ENCODE measurements at places on chromosomes 4 and X.

- DNase-seq, result peak; percentile 44
These were observed 12.7 kb downstream of the GUCY1A1 start for GRCh38 chr4:155679343-155679742.

- no peak for DNase-seq
These were observed 528.4 kb upstream of the AMOT start for GRCh38 chrX:113369056-113369455.

DNA sequence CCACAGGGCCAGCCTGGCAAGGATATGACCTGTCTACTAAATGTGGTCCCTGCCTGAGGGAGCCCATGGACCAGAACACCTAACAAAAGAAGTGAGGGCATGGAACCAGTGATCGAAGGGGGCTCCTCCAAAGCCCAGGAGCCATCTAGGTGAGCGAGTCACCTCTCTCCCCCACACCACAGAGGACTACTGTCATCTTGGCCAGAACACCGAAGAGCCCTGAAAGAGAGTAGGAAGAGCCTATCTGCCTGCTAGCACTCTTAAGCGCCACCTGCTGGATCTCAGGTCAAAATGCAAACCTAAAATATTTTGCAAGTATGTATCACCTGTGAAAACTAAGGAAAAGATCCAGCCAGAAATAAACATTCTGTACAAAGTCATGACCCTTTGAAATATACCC lies 137.9 kb upstream of the ZXDB start:
- peak; percentile 29 for DNase-seq

DNA sequence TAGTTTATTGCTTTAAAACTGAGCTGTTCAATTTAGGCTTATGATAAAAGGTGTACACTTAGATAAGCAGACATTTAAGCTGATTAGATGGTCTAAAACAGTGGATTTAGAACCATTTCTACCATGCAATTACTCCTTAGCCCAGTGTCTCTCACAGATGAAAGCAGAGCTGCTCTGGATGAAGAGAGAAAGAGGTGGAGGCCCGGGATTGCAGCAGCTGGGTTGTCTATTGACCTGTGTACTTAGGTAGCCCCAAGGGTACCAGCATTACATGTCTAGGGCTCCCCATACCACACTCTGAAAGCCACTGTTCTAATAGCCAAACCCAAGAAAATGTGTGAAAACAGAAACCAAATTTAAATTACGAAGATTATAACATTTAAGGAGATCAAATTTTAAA lies 86.0 kb upstream of the GIMD1 start:
- DNase-seq, result no peak

- peak; percentile 7 for DNase-seq
These were observed 3.0 kb downstream of the PLXNB3 start for GRCh38 chrX:153766871-153767673.

- DNase-seq, result peak; percentile 47
These were observed at the start of gene HDX for GRCh38 chrX:84501798-84502628. Gene HDX, minus strand, starts transcription at chrX:84502453. Its CDS starts 27,056 bp downstream, at chrX:84475397.

DNA sequence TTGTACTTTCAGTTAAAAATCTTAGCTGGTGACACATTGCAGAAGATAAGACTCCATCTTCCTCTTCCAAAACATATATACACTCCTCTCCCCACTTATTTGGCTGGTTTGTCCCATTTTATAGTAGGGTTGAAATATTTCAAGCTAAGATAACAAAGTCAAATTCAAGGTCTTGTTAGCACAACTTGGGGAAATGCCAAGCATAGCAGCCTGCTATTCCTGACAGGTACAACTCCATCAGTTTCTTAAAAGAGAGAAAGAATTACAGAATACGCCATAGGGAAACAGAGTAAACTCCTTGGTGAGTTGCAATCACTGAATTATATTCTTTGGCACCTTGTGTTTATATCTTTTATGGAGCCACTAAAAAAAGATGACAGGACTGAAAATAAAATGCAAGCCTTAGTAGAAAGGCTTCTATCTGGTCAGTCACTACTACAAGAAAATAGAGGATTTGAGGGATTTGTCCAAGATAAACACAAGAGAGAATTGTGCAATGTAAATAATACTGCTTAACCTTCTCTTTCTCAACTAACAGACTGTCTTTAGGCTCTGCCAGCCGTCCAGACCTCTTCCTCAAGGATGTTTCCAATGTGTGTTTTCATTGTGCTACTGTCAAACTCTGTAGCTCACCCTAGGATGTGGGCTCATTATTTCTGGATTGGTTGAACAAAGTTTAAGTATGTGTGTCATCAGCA lies 170.3 kb downstream of the VEGFC start:
- DNase-seq, result no peak

- DNase-seq, result peak; percentile 25
These were observed 78.5 kb downstream of the MID1IP1 start for GRCh38 chrX:38879631-38880220.

- no peak for DNase-seq
These were observed 58.9 kb upstream of the RBM47 start for GRCh38 chr4:40688446-40689095.

GRCh38 chr4:176614793-176615192 lies 177.9 kb downstream of the VEGFC start:
- no peak for DNase-seq

GRCh38 chr4:4800646-4801408 lies 58.6 kb upstream of the MSX1 start:
- DNase-seq, result no peak

DNA sequence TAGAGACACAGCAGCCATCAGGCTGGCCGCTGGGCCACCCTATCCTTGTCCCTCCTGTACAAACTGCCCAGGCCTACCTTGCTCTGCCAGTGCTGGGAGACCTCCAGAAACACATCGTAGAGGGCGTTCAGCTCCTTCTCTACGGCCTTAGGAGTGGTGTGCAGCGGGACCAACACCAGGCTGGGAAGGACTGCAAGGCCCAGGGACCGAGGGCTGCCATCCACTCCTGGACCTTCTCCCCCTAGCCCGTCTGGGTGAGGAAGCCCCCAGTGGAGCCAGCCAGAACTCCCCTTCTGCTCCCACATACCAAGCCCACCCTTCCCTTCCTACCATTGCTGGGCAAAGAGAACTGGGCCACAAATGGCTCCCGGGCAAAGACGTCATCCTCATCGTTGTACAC lies 5.0 kb downstream of the RPL10 start:
- no peak for DNase-seq

- DNase-seq, result no peak
These were observed at the start of gene SRPX2 for GRCh38 chrX:100643956-100644860. Gene SRPX2, plus strand, starts transcription at chrX:100644199. Its CDS starts 2,124 bp downstream, at chrX:100646323.

GRCh38 chr4:173371292-173372192 lies 788 bp downstream of the SAP30 start:
- DNase-seq, result peak; percentile 52

GRCh38 chr4:39713691-39714090 lies 15.8 kb downstream of the UBE2K start:
- no peak for DNase-seq

GRCh38 chr4:827209-828081 lies 1.5 kb upstream of the CPLX1 start:
- DNase-seq, result no peak

GRCh38 chr4:13541720-13542576 lies 2.4 kb downstream of the NKX3-2 start:
- DNase-seq, result peak; percentile 27

DNA sequence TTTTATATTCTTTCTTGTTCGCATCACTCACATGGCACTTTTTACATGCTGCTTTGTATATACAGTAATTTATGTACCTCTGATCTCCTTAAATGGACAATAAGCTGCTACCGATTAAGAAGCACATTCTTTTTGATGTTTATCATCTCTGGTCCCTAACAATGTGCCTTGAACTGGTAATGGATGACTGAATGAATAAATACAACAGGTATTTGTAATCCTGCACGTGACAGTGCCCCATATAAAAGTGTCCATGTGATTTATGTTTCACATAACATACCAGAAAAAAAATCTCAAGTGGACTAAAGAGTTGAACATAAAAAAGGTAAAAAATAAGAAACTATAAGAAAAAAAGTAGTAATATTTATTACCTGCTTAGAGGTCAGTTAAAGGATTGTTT lies 7.7 kb upstream of the SLAIN2 start:
- no peak for DNase-seq

- DNase-seq, result no peak
These were observed 8.1 kb downstream of the NEK1 start for GRCh38 chr4:169604131-169604900.

DNA sequence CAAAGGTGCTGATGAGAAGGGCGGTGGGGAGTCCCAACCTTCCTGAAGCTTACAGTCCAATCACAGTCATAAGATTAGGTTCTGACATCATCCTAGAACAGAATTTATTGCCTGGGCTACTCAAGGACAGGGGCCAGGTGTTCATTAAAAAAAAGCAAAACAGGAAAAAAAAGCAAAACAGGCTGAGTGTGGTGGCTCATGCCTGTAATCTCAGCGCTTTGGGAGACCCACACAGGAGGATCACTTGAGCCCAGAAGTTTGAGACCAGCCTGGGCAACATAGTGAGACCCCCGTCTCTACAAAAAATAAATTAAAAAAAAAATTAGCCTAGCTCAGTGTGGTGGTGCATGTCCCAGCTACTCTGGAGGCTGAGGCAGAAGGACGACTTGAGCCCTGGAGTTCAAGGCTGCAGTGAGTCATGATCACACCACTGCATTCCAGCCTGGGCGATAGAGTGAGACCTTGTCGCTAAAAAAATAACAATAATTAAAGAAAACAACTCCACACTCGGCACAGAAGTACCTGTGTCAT lies 3.0 kb downstream of the RAB9A start:
- DNase-seq, result no peak

GRCh38 chr4:87114245-87115062 lies 106.0 kb downstream of the KLHL8 start:
- DNase-seq, result no peak

GRCh38 chr4:126451237-126451873 lies 1136.6 kb downstream of the FAT4 start:
- no peak for DNase-seq

GRCh38 chr4:145939856-145940255 lies 1.2 kb upstream of the ZNF827 start:
- DNase-seq, result no peak

- DNase-seq, result no peak
These were observed 33.7 kb downstream of the SRPX2 start for GRCh38 chrX:100677611-100678181.

GRCh38 chr4:141885112-141885511 lies 248.7 kb downstream of the IL15 start:
- no peak for DNase-seq

- no peak for DNase-seq
These were observed 24.7 kb downstream of the TAB3 start for GRCh38 chrX:30864383-30864785.

- no peak for DNase-seq
These were observed 360.9 kb upstream of the ATOH1 start for GRCh38 chr4:93467484-93468155.

GRCh38 chr4:108488865-108489264 lies 131.5 kb upstream of the RPL34 start:
- no peak for DNase-seq

- no peak for DNase-seq
These were observed 34.1 kb downstream of the SETD7 start for GRCh38 chr4:139521754-139522401.

GRCh38 chr4:38715050-38715449 lies 51.1 kb downstream of the KLF3 start:
- DNase-seq, result no peak

- DNase-seq, result no peak
These were observed 13.0 kb upstream of the MCF2 start for GRCh38 chrX:139720979-139721378.

GRCh38 chrX:141314441-141314840 lies 72.1 kb upstream of the SPANXC start:
- DNase-seq, result no peak

GRCh38 chrX:110836451-110836850 lies 40.8 kb upstream of the CHRDL1 start:
- DNase-seq, result no peak

DNA sequence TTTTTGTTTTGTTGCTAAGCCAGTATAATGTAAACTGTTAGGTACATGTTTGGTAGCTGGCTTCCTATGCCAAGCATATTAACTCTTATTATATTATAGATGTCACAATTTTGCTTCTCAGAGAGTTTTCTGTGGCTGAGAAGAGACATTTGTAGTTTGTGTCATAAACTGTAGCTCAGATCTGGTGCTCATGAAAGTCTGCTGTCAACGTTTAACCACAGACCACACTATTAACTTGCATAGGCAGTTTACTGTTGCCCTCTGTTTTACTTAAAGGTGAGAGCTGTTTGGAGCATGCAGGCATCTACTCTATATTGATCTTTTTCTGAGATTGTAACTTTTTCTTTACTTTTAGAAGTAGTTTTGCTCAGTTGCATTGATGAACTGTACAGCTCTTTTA lies 166.8 kb downstream of the TLL1 start:
- no peak for DNase-seq

DNA sequence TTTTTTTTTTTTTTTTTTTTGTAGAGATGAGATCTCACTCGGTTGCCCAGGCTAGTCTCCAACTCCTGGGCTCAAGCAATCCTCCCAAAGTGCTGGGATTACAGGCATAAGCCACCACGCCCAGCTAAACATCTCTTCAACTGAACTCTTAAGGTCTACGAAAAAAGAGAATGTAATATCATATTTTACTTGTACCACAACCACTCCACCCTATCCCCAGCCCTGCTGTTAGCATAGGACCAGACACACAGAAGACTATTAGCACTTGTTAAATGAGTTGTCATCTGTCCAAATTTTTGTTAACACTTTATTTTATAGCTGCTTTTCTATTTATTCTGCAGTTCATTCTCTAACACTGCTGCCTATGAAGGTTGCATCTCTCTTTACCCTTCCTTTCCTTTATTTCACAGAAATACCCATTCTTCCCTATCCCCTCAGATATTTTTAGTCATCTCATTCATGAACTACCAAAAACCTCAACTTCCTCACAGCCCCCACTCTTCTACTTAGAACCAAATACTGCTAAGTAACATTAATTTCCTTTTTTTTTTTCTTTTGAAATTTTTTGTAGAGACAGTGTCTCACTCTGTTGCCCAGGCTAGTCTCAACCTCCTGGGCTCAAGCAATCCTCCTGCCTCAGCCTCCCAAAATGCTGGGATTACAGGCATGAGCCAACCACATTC lies 10.1 kb downstream of the SNX12 start:
- DNase-seq, result no peak

DNA sequence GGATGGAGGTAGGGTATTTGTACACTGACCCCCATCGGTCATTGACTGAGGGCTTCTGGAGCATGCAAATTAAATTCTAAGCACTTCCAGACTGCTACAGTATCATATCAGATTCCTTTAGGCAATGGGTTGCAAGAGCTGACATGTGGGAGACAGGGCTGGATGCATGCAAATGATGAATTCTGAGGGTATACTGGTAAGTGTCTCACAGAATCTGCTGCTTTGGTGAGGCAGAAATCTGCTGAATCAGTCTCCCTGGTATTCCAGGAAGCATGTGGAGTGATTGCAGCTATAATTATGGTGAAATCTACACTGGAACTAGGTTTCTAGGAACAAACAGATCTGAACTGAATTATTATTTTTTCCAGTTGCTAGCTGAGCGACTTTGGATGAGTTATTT lies 684.9 kb upstream of the MAGEB2 start:
- no peak for DNase-seq

GRCh38 chr4:175238827-175239517 lies 320.8 kb downstream of the ADAM29 start:
- DNase-seq, result no peak

- no peak for DNase-seq
These were observed 10.7 kb upstream of the HCCS start for GRCh38 chrX:11100281-11101035.

GRCh38 chr4:113059449-113060182 lies 10.2 kb downstream of the ANK2 start:
- no peak for DNase-seq

All from CD4-positive, alpha-beta T cell (primary cell).